ENCODE measurements at places on chromosomes 12 and 14. TPM values are rescaled to one million over a fixed set of nuclear protein-coding genes. Genes with fewer than 3 reads are reported as not detected.

Gene PTHLH
- total RNA-seq: not detected

DNA sequence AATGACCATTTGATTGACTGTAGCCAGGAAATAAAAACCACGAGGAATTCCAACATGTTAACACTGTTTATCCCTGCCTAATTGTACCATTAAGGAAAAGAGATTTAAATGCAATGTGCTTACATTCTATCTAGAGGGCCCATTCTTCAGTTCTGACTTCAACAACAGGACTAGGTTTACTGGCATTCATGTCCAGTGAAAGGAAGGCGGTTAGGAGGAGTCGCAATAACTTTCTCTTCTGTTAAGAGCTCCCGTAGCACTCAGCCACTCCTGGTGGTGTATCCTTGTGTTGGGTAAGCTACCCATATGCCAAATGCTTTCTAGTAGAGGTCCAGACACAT is 154.7 kb downstream of the STXBP6 start:
- H3K27me3 ChIP-seq: no peaks in the 10 kb centered on the region
- no peak overlapping the region for H3K27ac ChIP-seq
- H3K36me3 ChIP-seq: no peaks in the 10 kb centered on the region
- no peak overlapping the region for H3K4me3 ChIP-seq
- H3K4me1 ChIP-seq: no peaks in the 10 kb centered on the region
- no peak for DNase-seq

DNA sequence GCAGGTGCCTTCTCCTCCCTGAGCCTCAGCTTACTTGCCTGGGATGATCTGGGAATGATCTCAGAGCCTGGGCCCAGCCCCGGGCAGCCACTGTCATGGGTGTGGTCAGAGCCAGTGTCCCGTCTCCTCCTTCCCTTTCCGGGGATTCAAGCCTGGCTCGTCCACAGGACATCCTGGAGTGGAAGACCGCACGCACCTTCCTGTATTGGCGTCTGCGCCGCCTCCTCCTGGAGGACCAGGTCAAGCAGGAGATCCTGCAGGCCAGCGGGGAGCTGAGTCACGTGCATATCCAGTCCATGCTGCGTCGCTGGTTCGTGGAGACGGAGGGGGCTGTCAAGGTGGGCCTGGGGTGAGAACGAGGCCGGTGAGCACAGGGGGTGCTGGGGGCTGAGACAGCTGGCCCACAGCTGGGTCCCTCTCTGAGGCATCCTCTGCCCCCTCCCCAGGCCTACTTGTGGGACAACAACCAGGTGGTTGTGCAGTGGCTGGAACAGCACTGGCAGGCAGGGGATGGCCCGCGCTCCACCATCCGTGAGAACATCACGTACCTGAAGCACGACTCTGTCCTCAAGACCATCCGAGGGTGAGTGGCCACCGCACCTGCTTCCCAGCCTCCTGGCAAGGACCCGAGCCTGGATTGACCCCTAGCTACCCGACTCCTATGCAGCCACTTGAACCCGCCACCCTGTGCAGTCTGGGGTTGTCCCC is 44.0 kb downstream of the FOXN4 start:
- no peak for DNase-seq
- H3K36me3 ChIP-seq: no peaks in the 10 kb centered on the region
- no peak overlapping the region for H3K27ac ChIP-seq
- H3K4me1 ChIP-seq: no peaks in the 10 kb centered on the region
- no peak overlapping the region for H3K4me3 ChIP-seq
- H3K27me3 ChIP-seq: no peaks in the 10 kb centered on the region

Gene GSC
- not detected for total RNA-seq

- no peak overlapping the region for H3K27ac ChIP-seq
- DNase-seq: no peak
- H3K4me1 ChIP-seq: no peaks in the 10 kb centered on the region
These were observed 584.5 kb downstream of the SLC16A7 start for GRCh38 chr12:60180298-60180697.

Measured in activated T-helper 1 cell treated with anti-CD3 and anti-CD28 coated beads, Interleukin-12 subunit alpha, Interleukin-12 subunit beta, Interleukin-2, Interleukin-4 antibody, amounts not matched to agents 30 ng/mL and 10 ng/mL and 1 ng/mL, durations not matched to agents 14 hours and 24 hours and 36 hours (primary cell).